Peyer's patch (tissue), 4 donors: ENCODE measurements at places on chromosomes 2 and 18. TPM values are rescaled to one million over a fixed set of nuclear protein-coding genes. Genes with fewer than 3 reads are reported as not detected.

The ALKAL2 gene
- not detected for total RNA-seq

The CYP27C1 gene
- not detected for total RNA-seq

The CHN1 gene
- total RNA-seq = 60.2 TPM

DNA sequence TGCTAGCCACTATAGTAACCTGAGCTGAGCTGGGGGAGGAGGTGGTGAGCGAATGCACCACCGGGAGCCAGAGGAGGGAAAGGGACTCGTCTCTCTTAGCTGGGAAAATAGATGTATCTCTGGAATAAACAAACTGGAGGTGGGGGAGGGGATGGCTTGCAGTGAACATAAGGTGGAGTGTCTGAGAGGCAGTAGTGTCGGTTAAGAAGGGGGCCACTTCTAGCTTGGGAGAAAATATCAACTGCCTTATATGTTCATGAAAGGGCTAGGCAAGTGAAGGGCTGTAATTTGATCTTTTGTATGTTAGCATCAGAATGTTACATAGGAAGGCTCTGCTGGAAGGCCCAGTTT is 2.2 kb downstream of the SETBP1 start:
- DNase-seq = no peak
- peak overlapping the region; percentile 75 for H3K4me3 ChIP-seq
- no peaks in the 10 kb centered on the region for H3K4me1 ChIP-seq
- peak overlapping the region; percentile 44 for H3K27ac ChIP-seq
- no peaks in the 10 kb centered on the region for H3K36me3 ChIP-seq
- no peaks in the 10 kb centered on the region for H3K27me3 ChIP-seq

DNA sequence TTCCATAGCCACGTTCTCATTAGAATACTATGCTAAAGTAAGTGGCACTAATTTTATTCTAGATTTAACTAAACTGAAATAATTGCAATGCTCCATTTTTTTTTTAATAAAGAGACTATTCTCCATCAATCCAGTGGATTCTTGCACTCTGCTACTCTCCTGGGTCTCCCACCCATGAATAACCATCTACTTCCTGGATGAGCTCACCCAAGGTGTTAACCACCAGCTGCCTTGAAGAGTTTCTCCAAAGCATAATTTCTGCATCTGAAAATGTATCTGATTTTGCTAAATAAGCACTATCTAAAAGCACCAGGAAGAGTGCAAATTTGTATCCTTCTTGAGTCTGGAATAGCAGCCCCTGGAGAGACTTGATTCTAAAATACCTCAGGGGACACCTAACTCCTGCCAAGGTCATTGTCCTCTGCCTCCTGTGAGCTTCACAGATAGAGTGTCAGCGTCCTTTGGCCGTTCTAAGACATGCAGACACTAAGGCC is 41.6 kb upstream of the SH3BP4 start:
- no peaks in the 10 kb centered on the region for H3K36me3 ChIP-seq
- H3K27ac ChIP-seq = no peak overlapping the region
- no peak for DNase-seq
- no peaks in the 10 kb centered on the region for H3K4me1 ChIP-seq
- no peaks in the 10 kb centered on the region for H3K27me3 ChIP-seq

DNA sequence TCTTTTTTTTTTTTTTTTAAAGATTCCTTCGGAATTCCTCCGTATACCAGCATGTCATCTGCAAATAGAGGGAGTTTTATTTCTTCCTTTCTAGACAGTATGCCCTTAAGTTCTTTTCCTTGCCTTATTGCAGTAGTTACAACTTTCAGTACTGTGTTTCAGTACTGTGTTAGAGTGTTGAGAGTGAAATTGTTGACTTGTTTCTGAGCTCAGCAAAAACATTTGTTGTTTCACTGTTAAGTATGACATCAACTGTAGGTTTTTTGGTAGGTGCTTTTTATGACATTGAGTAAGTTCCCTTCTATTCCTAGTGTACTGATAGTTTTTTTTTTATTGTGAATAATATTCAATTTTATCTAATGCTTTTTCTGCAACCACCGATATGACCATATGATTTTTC is 43.9 kb downstream of the ACVR2A start:
- no peak overlapping the region for H3K27ac ChIP-seq

- H3K36me3 ChIP-seq = peaks cover 4% of the 10 kb centered on the region
- DNase-seq = peak; percentile 61
These were observed 980 bp upstream of the RNPEPL1 start for GRCh38 chr2:240567137-240567871.

DNA sequence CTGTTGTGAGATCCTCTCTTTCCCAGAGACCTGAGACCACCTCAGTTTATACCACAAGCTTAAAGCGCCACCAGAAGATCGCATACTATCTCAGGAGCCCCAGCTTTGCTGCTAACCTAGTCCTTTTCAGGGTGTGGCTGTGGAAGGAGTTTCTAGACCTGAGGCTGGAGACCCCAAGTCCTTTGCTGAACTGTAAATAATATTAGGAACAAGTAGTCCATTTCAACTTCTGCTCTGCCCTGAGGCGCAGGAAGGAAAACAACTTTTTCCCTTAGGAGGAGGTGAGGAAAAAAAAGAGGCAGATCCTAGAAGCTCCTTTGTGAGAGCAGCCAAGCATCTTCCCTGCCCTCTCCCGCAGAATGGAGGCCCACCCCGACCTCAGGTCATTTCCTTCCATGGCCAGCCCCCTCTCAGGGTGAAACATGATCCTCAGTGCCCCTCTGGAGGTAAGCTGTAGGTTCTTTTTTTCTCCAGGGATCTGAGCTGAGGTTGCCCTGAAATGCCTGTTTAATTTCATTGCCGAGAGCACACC is 122.8 kb upstream of the LGALSL start:
- peaks cover 17% of the 10 kb centered on the region for H3K4me1 ChIP-seq
- no peak for DNase-seq
- H3K36me3 ChIP-seq = no peaks in the 10 kb centered on the region
- H3K27ac ChIP-seq = no peak overlapping the region
- H3K27me3 ChIP-seq = no peaks in the 10 kb centered on the region
- no peak overlapping the region for H3K4me3 ChIP-seq

DNA sequence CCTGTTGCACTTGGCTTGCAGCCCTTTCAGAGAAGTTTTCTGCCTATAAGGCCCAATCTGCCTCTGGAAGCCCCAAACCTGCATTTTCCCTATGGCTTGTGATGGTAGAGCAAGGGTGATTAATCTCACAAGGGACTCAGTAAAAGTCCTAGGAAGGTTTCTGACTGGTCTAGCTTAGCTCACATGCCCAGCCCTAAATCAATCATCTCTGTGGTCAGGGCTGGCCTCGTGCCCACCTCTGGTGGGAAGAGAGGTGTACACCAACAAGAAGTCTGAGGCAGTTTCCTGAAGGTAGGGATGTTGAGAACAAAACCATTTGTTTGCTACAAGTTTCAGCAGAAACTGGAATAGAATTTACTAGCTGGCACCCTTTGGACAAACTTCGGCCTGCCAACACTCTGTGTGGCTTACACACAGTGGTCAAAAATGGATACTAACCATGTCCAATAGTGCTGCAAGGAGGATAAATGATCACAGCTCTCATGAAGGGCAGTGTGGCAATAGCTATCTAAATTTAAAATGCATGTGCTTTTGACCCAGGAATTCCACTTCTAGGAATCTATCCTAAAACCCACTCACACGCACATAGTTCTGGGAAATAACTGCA is 96.4 kb downstream of the EN1 start:
- no peak for DNase-seq
- H3K4me3 ChIP-seq = no peak overlapping the region
- H3K27me3 ChIP-seq = no peaks in the 10 kb centered on the region
- no peaks in the 10 kb centered on the region for H3K36me3 ChIP-seq
- H3K27ac ChIP-seq = no peak overlapping the region
- no peaks in the 10 kb centered on the region for H3K4me1 ChIP-seq
